ENCODE measurements at places on chromosomes 13 and 19. TPM values are rescaled to one million over a fixed set of nuclear protein-coding genes. Genes with fewer than 3 reads are reported as not detected.

LSR gene
- total RNA-seq: 0.68 TPM

ALKBH6 gene
- total RNA-seq: 28.5 TPM

DNA sequence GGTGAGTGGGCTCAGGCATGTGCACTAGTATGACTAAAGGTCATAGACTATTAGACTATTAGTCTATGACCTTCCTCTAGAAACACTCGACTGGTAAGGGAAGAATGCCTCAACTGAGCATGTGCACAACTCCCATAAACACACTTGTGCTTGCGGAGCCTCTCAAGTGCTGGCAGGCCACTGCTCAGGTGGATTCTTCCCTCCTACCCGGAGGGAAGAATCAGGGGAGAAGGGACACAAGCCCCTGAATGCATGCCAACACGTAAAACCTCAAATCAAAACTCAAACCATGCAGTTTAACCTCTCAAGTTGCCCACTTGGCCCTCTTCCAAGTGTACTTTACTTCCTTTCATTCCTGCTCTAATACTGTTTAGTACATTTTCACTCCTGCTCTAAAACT lies 287.6 kb upstream of the SGCG start:
- DNase-seq: no peak

IFNL1 gene
- total RNA-seq: not detected

CACNG7 gene
- total RNA-seq: not detected

- no peak for DNase-seq
Observed at GRCh38 chr13:63190742-63191141, 1775.1 kb upstream of the PCDH20 start.

IGLON5 gene
- total RNA-seq: not detected

DNA sequence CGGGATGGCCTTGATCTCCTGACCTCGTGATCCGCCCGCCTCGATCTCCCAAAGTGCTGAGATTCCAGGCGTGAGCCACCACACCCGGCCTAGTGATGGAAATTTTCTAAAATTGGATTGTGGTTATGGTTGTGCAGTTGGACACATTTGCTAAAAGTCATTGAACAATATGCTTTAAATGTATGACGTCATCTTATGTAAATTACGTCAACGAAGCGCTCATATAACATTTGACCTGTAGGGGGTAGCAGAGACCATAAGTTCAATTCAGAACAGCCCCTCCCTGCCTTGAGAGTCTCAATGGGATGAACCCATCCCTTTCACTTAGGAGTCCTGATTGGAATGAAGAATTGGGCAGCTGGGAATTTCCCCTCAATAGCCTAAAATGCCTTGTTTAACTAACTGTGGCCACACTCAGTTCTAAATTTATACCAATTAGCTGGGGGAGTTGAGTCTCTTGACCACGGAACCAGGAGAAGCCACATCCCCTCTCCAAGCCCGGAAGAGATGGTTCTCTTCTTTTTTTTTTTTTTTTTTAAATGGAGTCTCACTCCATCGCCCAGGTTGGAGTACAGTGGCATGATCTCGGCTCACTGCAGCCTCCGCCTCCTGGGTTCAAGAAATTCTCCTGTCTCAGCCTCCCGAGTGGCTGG lies 15.2 kb upstream of the TLE6 start:
- no peak for DNase-seq

DNA sequence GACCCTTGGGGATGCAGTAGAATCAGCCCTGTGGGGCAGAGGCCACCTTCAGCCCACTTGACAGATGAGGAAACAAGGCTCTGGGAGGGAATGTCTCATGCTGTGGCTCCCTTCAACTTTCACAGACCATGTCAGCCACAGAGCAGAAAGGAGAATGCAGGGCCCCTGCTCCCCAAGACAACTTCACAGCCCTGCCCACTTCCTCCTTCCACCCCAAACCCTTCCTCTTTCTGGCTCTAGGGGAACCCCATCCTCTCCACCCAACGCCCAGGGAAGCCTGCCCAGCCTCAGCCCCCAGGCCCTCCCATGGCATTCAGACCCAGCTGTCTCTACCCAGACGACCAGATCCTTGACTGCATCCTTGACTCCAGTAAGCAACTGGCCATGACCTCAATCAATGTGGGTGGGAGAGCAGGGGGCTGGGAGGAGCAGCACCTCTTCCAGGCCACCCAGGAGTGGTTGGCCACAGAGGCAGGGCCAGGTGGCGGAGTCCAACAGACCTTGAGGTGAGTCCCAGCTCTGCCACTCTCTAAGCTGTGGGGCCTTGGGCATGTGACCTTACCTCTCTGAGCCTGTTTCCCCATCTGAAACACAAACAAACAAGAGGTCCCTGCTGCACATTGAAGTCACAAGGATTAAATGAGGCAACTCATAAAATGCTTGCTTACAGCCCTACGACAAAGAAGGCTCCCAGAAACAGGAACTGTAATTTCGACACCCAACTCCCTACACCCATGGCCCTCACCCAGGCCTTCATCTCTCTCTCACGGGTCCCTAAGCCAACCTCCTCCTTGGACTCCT lies 15.8 kb downstream of the DEDD2 start:
- DNase-seq: no peak

- no peak for DNase-seq
Observed at GRCh38 chr13:102947745-102948405, 102.0 kb downstream of the ERCC5 start.

All from sigmoid colon (tissue), 7 donors.